NCI-H1417 (cell line): ENCODE measurements at places on chromosomes 3 and 15.

GRCh38 chr3:39141171-39141995 lies 12.0 kb downstream of the CSRNP1 start:
- DNase-seq: peak; percentile 40

DNA sequence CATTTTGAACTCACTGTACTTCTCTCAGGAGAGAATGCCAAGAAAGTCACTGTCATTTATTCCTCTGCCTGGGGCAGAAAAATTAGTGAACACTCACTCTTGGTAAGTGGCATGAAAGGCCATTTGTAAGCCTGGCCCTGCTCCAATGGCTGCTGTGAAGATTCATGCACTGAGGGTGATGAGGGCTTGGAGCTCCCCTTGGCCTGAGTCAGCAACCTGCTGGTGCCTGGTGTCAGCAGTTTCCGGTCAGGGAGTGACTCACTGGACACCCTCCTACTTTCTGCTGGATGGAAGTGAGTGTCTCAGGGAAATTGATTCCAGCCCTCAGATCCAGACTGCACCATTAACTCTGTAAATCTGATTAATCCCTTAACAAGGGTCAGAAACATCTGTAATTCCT lies 37.6 kb downstream of the TRA2B start:
- DNase-seq: no peak

DNA sequence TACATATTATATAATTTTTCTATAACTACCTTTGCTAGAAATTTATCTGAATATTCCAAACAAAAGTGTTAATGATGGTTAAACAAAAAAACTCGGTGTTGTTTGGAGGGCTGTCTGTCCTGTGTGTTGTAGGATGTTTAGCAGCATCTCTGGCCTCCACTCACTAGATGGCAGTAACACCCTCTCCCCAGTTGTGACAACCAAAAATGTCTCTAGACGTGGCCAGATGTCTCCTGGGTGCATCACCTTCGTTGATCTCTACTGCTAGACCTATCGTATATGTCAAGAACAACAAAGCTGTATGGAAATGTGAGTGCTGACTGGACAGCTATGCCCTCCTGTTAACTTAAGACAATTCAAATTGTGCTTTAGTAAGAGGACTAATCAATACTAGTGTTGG lies 14.1 kb downstream of the ANKRD34C start:
- no peak for DNase-seq

- no peak for DNase-seq
These were observed 4.2 kb upstream of the DAPK2 start for GRCh38 chr15:64050281-64051092.
